ENCODE measurements at places on chromosomes 12 and 14.

GRCh38 chr12:103627189-103627855, 40.2 kb downstream of the STAB2 start:
- no peak for DNase-seq

GRCh38 chr14:94175011-94175745, 1.1 kb downstream of the PPP4R4 start:
- DNase-seq: no peak

GRCh38 chr12:63999853-64000252, 155.4 kb downstream of the SRGAP1 start:
- DNase-seq: no peak

GRCh38 chr14:84458881-84459280, 1071.1 kb upstream of the FLRT2 start:
- DNase-seq: no peak

DNA sequence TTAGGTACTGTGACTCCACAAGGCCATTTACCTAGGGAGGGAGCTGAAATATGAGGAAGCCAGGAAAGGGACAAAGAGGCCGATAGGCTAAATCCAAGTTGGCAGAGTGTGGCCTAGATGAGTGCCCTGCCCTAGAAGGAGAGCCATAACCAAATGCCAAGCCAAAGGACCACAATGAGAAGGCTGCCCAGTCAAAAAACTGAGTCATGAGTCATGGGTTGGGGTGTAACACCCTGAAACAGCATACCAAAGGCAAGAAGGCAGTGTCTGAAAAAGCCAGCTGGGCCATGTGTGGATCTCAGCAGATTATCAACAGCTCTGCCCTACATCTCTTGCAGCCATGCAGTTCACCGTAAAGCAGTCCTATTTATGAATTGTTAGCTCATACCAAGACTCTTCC, 171.7 kb downstream of the PHLDA1 start:
- DNase-seq: no peak

DNA sequence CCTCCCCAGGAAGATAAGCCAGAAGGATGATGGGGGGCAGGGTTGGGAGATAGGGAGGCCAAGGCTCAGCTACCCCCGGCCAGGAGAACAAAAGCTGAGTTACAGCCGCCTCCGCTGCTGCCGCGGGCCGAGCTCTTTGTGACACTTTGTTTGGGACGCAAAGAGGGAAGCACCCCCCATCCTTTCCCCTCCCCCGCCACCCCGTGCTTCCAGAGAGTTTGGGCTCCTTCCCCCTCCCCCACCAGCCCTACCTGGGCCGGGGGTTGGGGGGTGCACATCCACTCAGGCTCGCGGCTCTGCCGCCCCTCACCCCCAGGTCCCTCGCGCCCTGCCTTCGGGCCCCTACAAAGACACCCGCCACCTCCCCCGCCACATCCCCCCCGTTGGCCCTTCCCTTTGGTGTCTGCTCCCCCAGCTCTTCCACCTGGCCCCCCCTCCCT, 799 bp downstream of the ZNF219 start:
- no peak for DNase-seq

DNA sequence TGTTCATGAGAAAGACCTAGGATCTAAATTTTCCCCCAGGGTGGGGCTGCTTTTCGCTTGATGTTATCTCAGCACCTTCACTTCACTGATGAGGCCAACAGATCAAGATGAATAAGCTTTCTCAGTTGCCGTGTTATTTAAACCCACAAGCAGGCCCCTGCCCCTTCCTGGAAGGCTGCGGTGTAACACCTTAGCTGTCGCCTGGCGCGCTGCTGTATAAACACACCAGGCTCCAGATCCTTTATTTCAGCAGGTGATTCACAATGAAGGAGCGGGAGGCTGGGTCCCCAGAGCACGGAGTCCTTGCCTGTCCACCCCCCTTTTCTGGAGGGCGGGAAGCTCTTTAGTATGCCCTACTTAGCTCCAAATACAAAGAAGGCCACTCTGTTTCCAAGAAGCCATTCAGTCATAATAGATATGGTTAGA, 515.4 kb downstream of the FUT8 start:
- DNase-seq: peak; percentile 69

DNA sequence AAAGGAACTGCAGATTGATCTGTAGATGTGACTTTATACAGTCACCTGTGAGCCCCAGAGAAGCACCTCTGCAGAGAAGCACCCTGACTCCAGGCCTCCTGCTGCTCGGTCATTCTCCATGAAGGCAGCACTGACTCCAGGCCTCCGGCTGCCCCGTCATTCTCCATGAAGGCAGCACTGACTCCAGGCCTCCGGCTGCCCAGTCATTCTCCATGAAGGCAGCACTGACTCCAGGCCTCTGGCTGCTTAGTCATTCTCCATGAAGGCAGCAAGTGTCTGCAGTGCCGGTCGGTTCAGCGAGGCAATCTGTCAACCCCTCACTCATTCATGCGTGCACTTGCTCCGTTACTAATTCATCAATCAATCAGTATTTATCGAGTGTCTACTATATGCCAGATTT, 160.3 kb downstream of the PIWIL1 start:
- DNase-seq: no peak

DNA sequence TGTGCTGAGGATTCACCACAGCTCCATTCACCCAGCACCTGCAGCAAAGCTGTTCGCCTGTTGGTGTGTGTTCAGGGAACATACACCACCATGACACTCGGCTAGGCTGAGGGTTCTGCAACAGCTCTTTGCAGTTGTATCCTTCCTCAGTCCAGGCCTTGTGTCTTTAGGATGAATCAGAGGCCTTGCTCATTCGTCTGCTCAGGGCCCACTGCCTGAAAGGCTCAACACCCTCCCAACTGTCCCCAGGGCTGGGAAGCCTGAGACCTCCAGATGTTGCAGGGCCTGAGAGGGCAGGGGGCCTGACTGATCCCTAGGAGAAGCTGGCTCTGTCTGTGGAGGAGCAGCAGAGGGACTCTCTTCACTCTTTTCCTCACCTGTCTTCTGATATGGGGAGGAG, 11.2 kb downstream of the ZDHHC22 start:
- no peak for DNase-seq

DNA sequence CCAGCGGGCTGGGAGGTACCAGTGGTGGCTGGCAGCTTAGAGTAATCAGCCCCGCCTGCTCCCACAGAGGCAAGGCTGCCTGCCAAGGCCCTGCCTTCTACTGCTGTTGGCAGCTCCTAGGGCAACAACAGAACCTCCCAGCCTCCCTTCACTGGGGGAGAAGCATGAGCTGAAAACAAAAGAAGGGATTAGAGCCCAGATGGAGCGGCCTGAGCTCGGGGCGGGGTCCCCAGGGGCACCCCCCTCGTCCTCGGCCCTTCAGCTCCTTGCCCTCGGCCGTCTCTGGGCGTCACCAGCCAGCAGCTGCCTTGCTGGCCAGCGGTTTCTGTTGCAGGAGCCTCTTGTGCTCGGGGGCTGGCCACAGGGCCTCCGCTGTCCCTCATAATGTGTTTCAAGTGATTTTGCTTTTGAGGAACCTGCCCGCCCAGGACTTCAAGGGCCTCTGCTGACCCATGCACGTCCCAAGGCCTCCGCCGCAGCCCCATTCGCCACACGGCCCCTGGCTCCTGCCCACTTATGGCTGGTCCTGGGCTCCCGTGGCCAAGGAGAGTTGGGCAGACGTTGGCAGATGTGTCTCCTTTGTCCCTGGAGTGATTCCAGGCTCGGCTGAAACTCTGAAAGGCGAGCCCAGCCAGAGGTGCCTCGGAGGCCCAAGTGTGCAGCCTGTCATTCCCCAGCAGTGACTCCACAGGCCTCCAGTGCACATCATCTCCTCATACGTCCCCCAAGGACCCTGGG, 49.7 kb downstream of the PSMA6 start:
- DNase-seq: no peak

All from activated CD4-positive, alpha-beta T cell treated with anti-CD3 and anti-CD28 coated beads, Interleukin-2, amount 50 U/mL, for 4 hours (primary cell).